Right renal cortex interstitium (tissue), 3 donors: ENCODE measurements at places on chromosomes 1 and 21. TPM values are rescaled to one million over a fixed set of nuclear protein-coding genes. Genes with fewer than 3 reads are reported as not detected.

The CYP4A22 gene
- polyA plus RNA-seq: 7.5 TPM

- DNase-seq: no peak
Measured at GRCh38 chr1:15020943-15021745, 132.4 kb upstream of the TMEM51 start.

DNA sequence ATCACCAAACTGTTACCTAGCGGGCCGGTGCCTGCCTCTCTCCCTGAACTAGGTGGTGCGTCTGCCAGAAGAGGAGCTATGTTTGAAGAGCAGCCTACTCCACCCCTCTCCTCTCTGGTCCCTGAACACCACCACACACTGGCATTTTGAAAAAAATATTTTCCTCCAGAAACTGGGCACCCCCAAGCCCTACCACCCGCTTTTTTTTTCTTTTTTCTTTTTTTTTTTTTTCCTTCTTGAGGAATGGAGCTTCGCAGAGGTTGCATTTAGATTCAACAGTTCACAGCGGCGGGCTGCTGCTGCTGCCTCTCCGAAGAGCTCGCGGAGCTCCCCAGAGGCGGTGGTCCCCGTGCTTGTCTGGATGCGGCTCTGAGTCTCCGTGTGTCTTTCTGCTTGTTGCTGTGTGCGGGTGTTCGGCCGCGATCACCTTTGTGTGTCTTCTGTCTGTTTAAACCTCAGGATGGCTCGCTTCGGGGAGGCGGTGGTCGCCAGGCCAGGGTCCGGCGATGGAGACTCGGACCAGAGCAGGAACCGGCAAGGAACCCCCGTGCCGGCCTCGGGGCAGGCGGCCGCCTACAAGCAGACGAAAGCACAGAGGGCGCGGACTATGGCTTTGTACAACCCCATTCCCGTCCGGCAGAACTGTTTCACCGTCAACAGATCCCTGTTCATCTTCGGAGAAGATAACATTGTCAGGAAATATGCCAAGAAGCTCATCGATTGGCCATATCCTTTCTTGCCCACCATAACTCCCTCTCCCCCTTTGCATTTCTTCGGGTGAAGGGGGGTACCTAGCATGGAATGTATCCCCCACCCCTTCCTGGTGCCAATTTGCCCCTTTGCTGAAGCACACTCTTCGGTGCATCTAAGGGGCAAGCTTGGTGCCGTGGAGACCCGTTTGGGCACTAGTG is at the start of gene CACNA1E:
Gene CACNA1E (plus strand): TSS at position 233 of the 911 bp plus-strand sequence. CDS start 228 bp downstream, at position 461.
- no peak for DNase-seq

DNA sequence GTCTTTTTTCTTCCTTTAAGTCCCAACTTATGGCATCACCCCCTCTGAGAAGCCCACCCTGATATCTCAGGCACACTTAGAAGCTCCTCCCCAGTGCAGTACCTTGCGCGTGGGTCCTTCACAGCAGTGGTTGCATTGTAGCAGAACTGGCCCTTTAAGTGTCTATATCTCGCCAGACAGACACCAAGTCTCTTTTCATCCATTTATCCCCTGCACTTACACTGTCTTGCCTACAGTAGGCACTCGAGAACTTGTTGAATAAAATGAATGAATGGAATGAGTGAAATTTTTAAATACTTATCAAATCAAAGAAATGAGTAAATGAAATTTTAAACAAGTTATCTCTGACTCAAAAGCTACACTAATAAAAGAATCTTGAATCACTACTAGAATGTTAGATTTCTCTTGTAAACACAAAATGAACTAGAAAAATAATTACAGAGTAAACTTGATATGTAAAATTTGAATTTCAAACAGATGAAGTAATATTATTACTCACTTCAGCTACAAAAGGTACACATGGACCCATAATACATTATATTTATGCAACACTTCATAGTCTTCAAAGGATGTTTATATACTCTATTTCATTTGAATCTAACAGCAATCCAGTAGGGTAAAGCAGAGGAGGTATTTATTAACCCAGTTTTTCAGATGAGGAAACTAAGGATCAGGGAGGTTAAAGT is 54.7 kb upstream of the MAN1A2 start:
- DNase-seq: no peak

DNA sequence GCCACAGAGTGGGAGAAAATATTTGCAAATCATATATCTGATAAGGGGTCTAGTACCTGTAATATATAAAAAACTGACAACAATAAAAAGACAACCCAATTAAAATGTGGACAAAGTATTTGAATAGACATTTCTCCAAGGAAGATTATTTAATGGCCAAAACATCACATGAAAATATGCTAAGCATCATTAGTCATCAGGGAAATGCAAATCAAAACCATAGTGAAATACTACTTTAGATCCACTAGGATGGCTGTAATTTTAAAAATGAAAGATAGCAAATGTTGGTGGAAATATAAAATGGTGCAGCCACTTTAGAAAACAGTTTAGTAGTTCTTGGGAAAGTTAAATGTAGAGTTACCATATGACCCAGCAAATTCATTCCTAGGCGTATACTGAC is 118.7 kb upstream of the KIF26B start:
- DNase-seq: no peak

GRCh38 chr1:65065524-65066418 is 82.2 kb upstream of the AK4 start:
- DNase-seq: no peak

- no peak for DNase-seq
Measured at GRCh38 chr21:35503671-35504070, 454.6 kb upstream of the RUNX1 start.

The COL16A1 gene
- 30.8 TPM for polyA plus RNA-seq

- no peak for DNase-seq
Measured at GRCh38 chr21:44910229-44911067, 10.3 kb downstream of the ITGB2 start.

- no peak for DNase-seq
Measured at GRCh38 chr1:15843826-15844572, 3.5 kb upstream of the SPEN start.

DNA sequence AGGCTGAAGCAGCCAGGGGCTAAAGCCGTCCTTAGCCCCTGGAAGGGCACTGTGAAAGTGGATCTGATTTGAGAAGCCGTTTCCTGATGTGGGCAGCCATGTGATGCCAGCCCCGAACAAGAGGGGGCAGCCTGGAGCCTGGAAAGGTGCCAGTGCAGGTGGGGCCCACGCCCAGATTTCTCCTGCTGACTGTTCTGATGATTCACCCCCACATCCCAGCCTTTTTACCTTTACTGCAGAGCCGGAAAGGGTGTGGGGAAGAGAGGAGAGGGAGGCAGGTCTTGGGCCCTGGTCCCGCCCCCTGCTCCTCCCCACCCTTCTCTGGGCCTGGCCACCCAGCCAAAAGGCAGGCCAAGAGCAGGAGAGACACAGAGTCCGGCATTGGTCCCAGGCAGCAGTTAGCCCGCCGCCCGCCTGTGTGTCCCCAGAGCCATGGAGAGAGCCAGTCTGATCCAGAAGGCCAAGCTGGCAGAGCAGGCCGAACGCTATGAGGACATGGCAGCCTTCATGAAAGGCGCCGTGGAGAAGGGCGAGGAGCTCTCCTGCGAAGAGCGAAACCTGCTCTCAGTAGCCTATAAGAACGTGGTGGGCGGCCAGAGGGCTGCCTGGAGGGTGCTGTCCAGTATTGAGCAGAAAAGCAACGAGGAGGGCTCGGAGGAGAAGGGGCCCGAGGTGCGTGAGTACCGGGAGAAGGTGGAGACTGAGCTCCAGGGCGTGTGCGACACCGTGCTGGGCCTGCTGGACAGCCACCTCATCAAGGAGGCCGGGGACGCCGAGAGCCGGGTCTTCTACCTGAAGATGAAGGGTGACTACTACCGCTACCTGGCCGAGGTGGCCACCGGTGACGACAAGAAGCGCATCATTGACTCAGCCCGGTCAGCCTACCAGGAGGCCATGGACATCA is at the start of gene SFN:
Gene SFN (plus strand): TSS at position 369 of the 904 bp plus-strand sequence. CDS start 64 bp downstream, at position 433.
- DNase-seq: no peak
